T1000 (cell line): ENCODE measurements at places on chromosomes 11 and 22.

DNA sequence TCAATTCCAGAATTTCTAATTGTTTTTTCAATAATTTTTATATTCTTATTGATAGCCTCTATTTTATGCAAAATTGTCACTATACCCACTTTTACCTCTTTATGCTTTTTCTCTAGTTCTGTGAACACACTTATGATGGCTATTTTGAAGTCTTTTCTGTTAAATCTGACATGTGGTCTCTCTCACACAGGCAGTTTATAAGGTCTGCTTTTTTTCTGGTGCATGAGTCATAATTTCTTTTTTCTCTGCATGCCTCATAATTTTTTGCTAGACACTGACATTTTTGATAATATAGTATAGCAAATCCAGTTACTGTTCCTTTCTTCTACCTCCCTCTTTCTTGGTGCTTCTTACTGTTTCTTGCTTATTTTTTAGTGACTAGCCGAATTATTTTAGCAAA is 36.0 kb downstream of the ZBTB44 start:
- no peak for DNase-seq

- peak; percentile 52 for DNase-seq
Measured at GRCh38 chr11:75815345-75816168, 547 bp downstream of the UVRAG start.

- no peak for DNase-seq
Measured at GRCh38 chr11:104705490-104706190, 192.6 kb downstream of the CASP12 start.

DNA sequence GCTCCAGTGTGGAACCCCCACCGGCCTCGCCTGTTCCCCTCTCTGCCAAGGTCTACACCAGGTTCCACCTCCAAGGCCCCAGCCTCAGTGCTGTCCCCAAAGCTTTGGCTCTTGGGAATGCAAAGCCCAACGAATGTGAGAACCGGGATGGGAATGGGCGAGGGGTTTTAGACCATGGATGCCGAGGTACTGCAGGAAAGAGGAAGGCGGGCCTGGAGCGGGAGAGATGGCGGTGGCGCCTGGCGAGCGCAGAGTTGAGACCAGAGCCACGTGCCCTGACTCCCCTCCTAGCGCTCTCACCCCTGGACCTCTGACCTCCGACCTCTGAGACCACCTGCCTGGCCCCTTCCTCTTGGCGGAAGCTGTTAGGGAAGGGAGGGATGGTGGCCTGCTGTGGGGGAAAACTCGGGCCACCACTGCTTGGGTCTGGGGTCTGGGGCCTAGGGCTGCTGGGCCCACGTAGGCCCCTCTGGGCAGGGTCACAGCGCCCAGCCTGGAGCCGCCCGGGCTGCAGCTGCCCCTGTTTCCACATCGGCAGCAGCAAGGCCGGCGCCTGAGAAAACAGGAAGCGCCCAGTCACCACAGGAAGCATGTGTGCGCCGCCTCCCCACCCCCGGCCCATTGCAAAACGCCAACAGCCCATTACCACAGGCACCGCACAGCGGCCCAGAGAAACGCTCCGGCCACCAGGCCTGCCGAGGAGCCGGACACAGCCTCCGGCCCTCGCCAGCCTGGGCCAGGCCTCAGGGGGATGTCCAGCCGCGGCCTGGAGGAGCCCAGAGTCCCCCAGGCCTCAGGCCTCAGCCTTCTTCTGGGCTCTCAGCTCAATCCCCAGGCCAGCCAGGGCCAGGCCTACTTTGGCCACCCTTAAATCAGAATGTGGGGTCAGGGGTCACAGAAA is 13.8 kb upstream of the SLC39A13 start:
- no peak for DNase-seq

- DNase-seq: no peak
Measured at GRCh38 chr11:27097551-27097950, 56.9 kb downstream of the BBOX1 start.

- no peak for DNase-seq
Measured at GRCh38 chr22:17562906-17563870, at the start of gene SLC25A18. TSS of gene SLC25A18 (plus strand) at chr22:17563498. CDS start at chr22:17579945, 16,447 bp downstream.

GRCh38 chr11:86062719-86063118 is 6.2 kb downstream of the PICALM start:
- DNase-seq: no peak

GRCh38 chr11:120210626-120211521 is at the start of gene OAF:
TSS of gene OAF (plus strand) at chr11:120211032. CDS start at chr11:120211280, 248 bp downstream.
- DNase-seq: peak; percentile 26

DNA sequence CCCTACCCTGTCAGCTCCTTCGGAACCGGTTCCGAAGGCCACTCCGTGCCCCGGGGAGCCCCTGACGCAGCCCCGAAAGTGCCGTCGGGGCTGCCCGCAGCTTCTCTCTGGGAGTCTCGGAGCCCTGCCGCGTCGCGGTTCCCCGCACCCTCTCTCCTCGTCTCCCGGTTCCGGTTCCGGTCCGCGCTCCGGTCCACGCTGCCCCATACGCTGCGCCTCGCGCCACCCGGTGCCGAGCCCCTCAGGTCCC is 618 bp downstream of the MTA2 start:
- DNase-seq: no peak

DNA sequence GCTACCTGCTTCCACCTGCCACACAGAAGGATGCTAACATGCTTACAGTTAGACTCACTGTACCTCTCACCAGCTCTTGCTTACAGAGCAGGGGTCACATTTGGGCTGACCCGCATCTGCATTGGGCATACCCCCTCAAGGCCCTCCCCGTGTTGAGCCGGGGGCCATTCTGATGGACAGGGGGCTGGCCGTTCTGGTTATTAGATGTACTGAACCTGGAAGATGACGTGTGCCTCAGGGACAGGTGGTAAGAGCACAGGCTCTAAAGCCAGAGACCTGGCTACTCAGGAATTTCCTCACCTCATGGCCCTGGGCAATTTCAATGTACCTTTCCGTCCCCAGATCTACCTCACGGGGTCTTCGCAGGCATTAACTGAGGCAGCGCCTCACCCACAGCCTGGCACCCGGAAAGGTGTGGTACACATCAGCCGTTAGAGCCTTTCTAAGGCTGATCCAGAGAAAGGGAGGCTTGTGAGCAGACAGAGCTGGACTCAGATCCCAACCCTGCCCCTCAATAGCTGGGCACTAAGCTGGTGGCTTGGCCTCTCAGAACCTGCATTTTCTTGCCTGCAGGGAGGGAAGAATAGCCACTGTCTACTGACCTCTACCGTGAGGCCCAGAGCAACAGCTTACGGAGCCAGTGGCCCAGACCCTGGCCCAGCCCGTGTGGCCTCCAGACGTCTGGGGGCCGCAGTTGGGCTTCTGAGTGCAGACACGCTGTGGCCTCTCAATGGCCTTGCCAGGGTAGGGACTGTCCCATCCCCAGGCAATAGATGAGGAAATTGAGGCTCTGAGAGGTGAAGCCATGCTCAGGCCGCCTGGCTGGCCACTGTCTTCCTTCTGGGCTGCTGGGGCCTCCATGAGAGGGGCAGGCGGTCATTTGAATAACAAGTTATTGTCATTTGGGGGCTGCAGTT is 100.6 kb downstream of the MORC2 start:
- no peak for DNase-seq

- no peak for DNase-seq
Measured at GRCh38 chr11:118219732-118220131, 5.1 kb downstream of the JAML start.

DNA sequence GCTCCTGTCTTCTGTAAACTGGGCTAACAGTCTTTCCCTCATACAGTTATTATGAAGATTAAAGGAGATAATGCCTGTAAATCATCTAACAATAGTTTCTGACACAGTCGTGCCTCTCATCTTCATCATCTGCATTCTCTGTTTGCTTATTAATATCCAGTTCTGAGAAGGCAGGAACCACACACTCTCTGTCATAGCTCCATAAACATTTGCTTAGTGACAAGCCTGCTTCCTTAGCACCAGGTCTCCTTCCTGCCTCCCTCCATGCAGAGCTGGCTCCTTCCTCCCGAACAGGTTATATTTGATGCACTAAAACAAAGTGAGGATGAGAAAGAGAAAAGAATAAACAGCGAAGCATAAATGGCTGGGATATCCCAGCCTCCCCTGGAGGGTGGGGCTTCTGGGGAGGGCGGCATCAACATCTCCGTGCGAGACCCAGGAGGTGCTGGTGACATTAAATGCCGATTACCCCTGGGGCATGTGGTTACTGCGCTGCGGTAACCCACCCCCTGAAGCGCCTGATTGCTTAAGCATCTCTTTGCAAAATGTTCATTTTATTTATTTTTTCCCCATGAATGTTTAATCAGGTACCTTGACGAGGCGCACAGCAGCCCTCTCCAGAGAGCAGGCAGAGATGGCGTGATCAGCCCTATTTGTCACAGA is 404.9 kb downstream of the NXPE2 start:
- DNase-seq: no peak

DNA sequence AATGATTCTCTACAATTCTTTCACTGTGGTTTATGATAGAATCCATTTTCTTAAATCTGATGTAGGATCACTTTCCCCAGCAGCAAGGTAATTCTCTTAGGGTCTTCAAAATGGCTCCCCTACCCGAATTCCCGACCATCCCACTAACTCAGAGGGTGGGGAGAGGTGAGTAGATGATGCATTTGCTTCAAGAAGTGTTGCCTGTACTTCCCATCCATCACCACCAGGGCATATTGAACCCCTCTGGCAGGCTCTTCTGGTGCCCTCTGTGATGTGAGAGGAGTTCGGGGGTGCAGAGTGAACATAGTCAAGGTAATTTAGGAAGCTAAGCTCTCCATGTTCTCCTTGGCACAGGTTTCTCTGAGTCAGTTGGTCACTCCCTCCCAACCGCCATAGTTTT is 52.3 kb downstream of the ZNRF3 start:
- no peak for DNase-seq

- no peak for DNase-seq
Measured at GRCh38 chr22:49371325-49372110, 456.2 kb downstream of the BRD1 start.

DNA sequence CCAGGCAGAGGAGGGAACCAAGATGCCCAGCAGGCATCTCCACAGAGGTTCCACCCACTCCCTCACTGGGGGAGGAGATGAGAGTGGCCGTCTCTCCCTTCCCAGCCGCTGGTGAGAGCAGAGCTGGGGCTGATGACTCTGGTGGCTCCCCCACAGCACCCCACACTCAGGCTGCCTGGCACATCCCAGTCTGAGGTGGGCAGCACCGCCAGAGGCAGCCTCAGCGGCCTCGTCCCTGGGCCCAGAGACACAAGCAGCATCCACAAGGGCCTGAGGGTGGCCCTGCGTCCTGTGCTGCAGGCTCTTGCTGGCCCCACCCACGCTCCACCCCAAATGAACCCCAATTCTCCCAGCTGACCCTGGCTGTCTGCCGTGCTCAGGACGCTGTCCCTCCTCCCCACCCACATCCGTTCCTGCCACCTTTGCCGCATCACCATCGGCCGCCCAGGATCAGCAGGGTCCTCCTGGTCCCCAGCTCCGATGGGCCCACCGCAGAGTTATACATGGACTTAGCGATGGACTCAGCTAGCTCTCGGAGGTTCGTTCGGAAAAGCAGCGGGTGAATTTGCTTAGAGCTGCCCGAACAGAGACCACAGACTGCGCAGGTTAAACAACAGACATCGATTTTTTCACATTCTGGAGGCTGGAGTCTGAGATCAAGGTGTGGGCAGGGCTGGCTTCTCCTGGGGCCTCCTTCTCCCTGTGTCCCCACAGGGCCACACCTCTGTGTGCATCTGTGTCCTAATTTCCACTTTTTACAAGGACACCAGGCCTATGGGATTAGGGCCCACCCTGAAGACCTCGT is 20.2 kb upstream of the CTSD start:
- no peak for DNase-seq

- no peak for DNase-seq
Measured at GRCh38 chr11:117300773-117301172, 9.6 kb downstream of the BACE1-AS start.

DNA sequence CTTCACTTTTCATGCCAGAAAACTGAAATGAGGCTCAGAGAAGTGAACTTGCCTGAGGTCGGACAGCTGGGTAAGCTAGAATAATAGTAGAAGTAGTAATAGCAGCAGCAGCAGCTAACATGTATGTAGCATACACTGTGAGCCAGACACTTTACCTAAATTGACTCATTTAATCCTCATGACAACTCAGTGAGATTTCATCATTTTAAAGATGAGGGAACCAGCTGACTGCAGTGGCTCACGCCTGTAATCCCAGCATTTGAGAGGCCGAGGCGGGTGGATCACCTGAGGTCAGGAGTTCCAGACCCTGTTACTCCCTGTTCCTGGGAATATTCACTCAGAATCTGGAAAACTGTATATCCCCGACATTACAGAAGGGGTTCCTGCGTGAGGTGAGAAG is 154.5 kb downstream of the DBX1 start:
- DNase-seq: no peak

GRCh38 chr22:26565889-26566288 is 24.0 kb downstream of the TPST2 start:
- DNase-seq: no peak

DNA sequence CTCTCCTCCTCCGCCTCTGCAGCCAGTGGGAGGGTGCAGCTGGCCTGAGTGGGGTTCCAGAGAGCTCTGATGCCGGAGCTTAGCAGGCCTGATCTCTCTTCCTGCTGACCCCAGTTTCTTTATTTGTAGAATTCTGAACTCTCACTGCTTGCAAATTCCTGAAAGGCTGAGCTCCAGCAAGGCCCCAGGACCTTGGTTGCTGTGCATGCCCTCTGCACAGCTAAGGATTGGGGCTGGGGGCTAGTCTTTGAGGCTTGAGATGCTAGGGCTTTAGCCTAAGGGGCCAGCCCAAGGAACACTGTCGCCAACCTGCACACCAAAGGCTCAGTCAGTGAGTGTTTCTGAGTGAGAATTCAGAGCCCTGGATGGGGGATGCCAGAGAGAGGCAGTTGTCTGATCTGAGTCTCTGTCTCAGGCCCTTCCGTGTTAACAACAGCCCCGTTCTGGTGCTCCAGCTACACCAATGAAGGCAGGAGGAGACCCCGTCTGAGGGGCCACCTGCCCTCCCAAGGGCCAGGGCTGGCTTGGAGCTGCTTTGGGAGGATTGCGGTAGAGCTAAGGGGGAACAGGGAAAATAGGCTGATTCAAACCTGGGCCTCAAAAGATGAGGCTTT is 106.0 kb upstream of the LMO1 start:
- no peak for DNase-seq

DNA sequence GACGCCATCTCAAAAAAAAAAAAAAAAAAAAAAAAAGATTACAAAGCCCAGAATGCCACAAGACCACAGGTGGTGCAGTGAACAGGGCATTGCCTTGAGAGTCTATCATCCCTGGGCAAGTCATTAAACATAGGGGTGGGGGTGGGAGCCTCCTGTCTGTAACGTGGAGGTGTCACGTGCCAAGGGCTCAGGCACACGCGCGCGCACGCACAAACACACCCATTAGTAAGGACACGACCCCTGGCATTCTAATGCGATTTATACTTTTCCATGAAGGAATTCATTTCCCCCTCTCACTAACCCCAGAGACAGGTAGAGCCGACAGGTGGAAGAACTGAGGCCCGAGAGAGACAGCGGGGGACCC is 5.8 kb upstream of the GCAT start:
- no peak for DNase-seq
